Uterus (tissue), 4 donors: ENCODE measurements at places on chromosomes 4 and X. TPM values are rescaled to one million over a fixed set of nuclear protein-coding genes. Genes with fewer than 3 reads are reported as not detected.

The STPG2 gene
- 0.61 TPM for total RNA-seq

The MSX1 gene
- 24.8 TPM for total RNA-seq

The FAM149A gene
- 16.9 TPM for total RNA-seq

The HELT gene
- total RNA-seq = not detected

The PAGE5 gene
- not detected for total RNA-seq

The EREG gene
- total RNA-seq = not detected

The LAS1L gene
- total RNA-seq = 40.9 TPM

The MAGEE1 gene
- total RNA-seq = 4.4 TPM

The DAPP1 gene
- total RNA-seq = 3.5 TPM

The BTC gene
- total RNA-seq = 2.1 TPM

- no peak for DNase-seq
These were observed 64.3 kb downstream of the ZFYVE28 start for GRCh38 chr4:2354118-2354517.

- DNase-seq = peak; percentile 7
These were observed 26.9 kb downstream of the HTRA3 start for GRCh38 chr4:8296491-8296890.

DNA sequence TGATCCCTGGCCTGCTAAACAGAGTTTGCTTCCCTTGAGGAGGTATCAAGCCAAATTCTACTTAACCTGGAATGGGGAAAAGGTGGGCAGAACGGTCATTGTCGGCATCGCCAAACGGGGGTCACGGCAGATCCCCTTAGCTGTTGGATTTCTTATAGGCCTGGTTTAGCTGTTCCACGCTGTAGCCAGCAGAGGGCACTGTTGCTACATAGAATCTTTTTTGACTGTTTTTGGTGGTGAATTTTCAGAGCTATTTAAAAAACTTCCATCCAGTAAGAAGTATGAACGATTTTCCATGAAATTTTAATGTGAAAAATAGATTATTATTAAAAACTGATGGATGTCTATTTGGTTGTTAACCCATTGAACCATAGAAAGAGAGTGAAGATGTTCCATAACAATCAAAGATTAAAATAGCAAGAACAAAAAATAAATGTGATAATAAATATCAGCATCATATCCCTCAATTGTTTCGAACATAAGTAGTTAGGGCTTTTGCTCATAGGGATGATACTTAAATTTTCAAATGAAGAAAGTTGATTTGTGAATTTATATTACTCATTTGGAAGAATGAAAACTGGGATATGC lies 56.6 kb downstream of the LINC00632 start:
- DNase-seq = peak; percentile 34

DNA sequence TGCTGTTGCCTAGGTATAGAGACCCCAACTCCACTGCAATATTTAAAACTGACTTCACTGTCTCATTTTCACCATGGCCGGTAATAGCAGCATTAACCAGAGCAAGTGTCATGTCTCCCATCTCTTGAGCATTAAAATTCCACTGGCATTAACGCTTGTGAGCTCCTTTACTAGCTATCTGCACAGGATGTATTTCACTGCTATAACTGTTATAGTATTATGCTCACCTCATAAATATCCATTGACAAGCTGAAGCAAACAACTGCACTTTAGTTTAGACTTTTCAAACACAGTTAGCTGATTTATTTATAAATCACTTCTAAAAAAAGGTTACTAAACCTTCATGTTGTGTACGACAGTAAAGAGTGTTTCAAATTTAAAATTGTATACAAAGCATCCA lies 157.8 kb downstream of the ANTXR2 start:
- no peak for DNase-seq

GRCh38 chr4:15117270-15117946 lies 115.1 kb downstream of the CPEB2 start:
- no peak for DNase-seq

- no peak for DNase-seq
These were observed 21.9 kb downstream of the AP1AR start for GRCh38 chr4:112253382-112254000.

DNA sequence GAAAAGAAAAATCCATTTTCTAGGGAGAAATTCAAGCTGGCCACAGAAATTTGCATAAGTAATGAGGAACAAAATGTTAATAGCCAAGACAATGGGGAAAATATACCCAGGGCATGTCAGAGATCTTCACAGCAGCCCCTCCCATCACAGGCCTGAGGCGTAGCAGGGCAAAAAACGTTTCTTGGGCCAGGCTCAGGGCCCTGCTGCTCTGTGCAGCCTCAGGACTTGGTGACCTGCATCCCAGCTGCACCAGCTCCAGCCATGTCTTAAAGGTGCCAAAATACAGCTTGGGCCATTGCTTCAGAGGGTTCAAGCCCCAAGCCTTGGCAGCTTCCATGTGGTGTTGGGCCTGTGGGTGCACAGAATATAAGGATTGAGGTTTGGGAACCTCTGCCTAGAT lies 32.1 kb upstream of the TMPRSS11B start:
- no peak for DNase-seq

GRCh38 chr4:76703676-76704075 lies 194.3 kb downstream of the SOWAHB start:
- DNase-seq = no peak

DNA sequence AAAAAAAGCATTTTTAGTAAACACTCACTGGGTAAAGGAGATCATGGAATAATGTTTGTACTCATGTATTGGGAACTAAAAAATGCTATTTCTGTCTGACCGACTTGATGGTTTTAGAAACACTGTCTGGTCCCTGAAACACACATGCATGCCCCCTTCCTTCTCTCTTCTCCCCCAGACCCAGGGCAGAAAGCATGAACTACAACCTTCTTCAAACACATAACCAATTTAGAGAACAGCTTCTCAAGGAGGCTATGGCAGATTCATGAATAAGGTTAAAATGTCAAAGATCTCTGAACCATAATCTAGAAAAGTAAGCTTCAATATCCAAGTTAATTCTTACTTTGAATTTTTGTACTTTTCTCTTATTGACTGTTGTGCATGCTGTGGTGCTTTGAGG lies 6.0 kb downstream of the CCNA2 start:
- no peak for DNase-seq

DNA sequence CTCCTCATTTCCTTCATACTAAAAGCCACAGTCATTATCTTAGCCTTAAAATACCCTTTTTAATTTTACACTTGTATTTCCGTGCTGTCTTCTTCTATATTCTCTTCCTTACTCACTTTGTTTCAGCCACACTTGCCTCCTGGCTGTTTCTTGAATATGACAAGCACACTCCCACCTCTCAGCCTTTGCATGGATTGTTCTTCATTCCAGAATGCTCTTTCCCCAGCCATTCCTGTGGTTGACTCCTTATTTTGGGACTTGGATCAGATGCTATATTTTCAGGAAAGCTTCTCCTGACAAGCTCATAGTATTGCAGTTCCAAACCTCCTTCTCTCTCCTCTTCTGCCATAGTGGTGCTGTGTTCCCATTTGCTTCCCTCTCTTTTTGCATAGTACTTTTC lies 291.3 kb downstream of the PDHA2 start:
- no peak for DNase-seq

- DNase-seq = peak; percentile 53
These were observed 102.6 kb upstream of the PRKX start for GRCh38 chrX:3815896-3816664.

GRCh38 chrX:1870421-1870820 lies 255.6 kb downstream of the ASMT start:
- no peak for DNase-seq

GRCh38 chr4:143486314-143486713 lies 27.2 kb upstream of the SMARCA5 start:
- no peak for DNase-seq

DNA sequence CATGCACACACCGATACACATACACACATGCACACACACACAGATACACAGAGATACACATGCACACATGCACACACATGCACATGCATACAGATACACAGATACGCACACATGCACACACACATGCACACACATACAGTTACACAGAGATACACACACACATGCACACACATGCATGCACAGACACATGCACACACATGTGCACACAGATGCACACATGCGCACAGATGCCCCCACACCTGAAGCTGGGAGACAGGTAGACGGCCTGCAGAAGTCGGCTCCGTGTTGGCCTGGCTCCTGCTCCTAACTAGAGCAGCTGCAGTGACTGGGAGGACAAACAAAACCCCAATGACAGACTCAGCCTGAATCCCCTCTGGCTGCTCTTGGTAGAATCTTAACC lies 46.8 kb downstream of the PSAPL1 start:
- no peak for DNase-seq

- DNase-seq = no peak
These were observed 147.2 kb upstream of the BCOR start for GRCh38 chrX:40244980-40245379.

DNA sequence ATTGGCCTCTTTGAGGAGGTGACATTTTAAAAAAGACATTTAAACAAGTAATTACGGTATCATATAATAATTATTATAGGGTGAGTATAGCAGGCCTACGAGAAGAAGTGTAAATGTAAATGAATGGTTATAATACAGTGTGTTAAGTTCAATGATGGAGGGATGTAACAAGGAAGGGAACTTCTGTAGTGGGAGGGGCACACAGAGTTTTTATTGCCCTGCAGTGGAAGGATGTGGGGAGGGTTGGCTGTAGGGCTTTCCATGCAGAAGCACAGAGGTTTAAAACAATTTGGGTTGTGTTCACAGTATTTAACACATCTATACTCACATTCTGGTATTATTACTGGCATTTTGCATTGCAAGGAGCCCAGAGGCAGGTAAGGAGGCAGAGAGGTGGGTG lies 41.1 kb downstream of the AFF1 start:
- no peak for DNase-seq

GRCh38 chr4:18111081-18111480 lies 89.5 kb upstream of the LCORL start:
- no peak for DNase-seq

DNA sequence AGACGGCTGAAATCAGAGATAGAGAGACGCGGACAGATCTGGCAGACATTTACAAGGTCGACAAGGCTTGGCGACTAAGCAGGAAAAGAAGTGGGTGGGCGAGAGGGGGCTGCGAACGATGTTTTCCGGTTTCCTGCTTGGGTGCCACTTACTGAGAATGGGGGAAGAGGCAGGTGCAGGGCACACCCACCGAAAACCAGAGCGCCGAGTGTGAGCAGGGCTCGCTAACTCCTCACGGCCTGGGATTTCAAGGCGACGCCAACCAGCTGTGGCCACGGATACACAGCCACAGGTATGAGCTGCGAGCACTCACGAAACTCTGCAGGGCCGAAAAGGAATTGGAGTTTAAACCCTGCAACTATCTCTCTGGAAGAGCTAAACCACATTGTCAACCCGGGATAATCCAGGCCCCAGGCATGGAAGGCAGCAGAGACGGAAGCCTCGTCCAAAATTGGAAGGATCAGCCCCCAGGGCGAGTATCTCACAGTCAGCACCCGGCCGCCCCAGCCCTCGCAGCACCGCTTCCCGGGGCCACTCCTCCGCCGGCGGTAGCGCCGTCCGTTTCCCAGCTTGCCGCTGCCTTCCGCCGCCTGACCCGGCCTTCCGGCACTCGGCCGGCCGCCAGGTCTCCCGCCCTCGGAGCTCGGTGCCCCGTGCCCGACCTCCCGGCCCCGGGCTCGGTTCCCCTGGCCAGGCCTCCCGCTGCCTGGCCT lies 778 bp downstream of the CASP3 start:
- DNase-seq = peak; percentile 64

DNA sequence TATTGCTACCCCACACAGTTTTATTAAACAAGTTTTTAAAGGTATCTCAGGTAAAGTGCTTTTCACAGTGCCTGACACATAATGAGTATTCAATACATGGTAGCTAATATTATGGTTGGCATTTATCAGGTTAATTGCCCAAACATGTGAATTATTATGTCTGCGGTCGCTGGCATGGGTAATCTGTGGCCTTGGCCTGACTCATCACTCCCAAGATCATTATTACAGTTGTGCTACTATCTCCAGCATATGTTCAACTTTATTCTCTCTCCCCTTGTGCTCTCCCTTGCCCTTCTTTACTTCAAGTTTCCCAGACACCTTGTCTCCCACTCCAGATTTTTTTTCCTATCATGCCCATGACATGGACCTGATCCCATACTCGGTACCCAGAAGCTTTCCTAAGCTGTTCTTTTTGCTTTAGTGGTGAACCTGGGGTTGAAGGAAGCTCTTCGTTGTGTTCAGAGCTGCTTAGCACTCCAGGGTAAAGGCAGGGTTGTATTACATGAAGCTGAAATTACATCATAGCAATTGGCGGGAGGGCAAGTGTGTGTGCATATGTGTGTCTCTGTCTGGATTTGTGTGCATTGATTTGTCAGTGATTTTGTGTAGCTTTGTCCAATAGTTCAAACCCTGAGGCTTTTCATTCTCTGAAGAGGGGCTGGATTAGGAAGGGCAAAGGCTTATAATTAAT lies 176.5 kb upstream of the NRK start:
- DNase-seq = no peak

- DNase-seq = no peak
These were observed 313.4 kb downstream of the TENM3 start for GRCh38 chr4:182556580-182556979.

DNA sequence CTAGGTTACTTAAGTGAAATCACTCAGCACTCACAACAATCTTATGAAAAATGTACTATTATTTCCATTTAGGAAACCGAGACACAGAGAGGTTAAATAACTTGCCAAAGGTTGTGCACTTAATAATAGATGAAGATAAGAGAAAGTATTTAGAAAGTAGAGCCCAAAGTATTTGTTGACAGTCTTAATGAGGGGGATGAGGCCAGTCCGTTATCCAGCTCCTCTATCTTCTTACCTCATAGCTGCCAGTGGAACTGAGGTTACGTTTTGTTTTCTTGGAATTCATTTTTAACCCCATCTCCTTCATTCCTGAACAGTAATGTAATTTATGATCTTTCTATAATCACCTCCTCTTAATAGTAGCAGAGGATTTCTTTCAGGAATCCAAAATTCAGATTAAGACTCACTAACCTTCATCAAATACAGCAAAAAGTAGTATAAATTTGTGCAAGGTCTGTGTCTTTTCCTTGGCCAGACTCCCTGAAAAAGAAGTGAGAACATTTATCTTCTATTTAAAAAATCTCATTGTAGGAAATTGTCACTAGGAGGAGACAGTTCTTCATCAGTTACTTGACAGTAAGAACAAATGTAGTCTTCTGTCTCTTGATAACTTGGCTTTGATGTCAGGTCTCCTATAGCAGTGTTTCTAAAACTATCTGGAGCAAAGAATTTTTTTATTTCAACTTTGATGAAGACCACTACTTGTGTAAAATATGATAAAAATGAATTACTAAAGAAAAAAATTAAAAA lies 35.5 kb downstream of the F8 start:
- DNase-seq = no peak

DNA sequence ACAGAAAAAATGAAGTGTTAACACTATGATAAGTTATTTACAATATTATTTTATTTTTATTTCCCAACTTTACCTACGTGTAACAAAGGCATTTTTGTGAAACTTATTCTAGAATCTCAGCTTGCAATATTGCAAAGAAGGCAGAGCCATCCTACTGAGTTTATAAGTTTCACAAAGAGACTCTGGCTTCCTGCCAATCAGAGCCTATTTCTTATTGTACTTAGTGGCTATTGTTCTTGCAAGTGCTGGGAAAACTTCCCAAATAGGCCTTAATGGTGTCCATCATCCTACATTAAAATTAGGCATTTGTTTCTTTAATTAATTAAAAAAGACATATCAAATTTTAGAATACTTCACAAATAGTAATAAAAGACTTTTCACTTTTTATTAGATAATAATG lies 233.2 kb downstream of the EPHA5 start:
- DNase-seq = no peak
